ENCODE measurements at places on chromosomes 2 and 18.

DNA sequence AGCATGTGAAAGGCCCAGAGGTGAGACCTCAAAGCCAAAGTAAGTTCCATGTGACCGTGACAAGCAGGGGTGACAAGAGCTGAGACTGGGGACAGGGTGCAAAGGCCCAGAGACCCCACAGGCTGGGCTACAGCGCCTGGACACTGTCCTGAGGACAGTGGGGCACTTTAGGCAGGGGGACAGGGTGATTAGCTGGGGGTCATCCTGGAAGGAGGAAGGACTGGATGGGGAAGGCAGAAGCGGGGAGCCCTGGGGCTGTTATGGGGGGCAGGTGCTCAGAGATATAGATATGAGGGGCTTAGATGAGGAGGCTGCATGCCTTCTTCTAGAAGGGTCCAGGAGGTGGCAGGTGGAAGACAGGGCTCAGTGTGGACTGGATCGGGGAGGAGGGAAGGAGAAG is 31.5 kb downstream of the KIF1A start:
- DNase-seq = no peak

GRCh38 chr2:183283209-183283608 is 159.0 kb downstream of the NUP35 start:
- no peak for DNase-seq

DNA sequence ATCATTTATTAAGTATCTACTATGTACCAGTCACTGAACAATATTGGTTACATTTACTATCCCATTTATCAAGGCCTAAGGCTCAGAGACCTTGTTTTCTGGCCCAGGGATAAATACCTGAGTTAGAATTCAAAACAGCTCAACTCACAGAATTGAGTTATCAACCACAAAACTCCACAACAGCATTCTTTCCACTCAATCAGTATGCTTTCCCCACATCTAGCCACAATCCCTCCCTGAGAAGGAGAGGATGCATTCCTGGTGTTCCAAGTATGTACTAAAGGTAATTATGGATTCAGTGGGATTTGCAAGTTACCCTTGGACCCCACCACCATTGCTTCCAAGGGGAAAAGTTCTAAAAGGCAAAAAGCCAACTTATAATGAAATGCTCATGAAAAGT is 104.2 kb upstream of the PID1 start:
- no peak for DNase-seq

DNA sequence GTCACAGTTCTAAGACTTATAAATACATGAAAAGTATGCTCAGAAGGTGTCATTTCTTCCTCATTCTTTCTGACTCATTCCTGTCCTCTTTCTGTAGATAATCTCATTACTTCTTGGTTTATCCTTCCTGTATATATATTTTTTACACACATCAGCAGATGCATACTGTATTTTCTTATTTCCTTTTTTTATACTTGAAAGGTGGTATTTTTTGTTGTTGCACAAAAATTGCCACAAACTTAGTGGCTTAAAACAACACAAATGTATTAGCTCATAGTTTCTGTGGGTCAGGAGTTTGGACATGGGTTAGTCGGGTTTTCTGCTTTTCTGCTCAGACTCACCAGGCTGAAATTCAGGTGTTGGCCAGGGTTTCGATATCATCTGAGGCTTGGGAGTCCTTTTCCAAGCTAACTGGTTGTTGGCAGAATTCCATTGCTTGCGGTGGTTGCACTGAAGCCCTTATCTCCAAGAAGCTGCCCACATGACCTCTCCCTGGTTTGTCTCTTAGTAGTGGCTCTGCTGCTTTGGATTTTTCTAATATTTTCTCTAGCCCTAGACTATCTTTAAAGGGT is 162.6 kb downstream of the FMNL2 start:
- DNase-seq = no peak
